ENCODE measurements at places on chromosomes 6 and 20.

DNA sequence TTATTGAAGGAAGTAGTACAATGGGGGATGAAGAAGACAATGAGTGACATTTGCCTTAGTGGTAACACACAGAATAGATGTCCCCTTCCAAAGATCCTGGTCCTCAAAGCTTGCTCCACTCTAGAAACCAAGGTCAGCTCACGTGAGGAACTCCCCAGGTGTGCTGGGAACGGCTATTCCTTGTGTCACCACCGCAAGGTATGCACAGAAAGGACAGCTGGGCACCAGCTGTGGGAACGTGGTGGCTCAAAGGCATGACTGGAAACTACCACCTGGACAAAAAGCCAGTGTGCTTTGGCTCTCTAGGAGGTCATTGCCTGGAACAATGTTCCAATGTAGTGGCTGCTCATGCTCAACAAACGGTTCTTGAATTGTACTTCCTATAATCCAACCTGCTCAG is 94.0 kb downstream of the SLC22A3 start:
- no peak for ATAC-seq

- ATAC-seq, result no peak
These were observed 26.7 kb downstream of the TRERF1 start for GRCh38 chr6:42424906-42425474.

DNA sequence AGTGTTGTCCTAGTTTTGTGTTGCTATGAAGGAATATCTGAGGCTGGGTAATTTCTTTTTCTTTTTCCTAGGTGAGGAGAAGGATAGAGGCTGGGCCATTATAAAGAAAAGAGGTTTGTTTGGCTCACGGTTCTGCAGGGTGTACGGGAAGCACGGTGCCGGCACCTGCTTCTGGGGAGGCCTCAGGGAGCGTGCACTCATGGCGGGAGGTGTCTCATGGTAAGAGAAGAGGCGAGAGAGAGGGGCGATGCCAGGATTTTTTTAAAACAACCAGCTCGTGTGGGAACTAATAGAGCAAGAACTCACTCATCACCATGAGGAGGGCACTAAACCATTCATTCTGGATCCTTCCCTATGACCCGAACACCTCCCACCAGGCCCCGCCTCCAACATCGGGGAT is 14.2 kb upstream of the NPBWR2 start:
- no peak for ATAC-seq

GRCh38 chr6:18561037-18561750 is 174.0 kb downstream of the RNF144B start:
- no peak for ATAC-seq

DNA sequence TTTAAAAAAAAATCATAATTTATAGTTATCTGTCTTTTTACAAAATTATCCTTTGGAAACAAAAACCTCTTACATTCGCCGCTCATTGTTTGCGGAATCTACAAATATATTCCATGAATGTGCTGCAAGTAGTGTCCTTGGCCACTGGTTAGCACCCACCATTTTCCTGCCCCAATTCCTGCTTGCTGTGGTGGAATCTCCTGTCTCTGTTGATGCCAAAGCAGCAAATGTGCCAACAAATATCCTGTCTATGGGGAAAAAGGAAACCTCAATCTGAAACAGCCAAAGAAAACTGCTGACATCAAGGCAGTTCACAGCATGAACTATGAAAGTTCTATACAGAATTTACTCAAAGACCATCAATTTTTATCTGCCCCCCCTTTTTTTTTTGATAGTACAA is 603.6 kb downstream of the COL12A1 start:
- ATAC-seq, result no peak

Data from motor neuron (in vitro differentiated cells).